ENCODE measurements at places on chromosomes 3 and 15.

DNA sequence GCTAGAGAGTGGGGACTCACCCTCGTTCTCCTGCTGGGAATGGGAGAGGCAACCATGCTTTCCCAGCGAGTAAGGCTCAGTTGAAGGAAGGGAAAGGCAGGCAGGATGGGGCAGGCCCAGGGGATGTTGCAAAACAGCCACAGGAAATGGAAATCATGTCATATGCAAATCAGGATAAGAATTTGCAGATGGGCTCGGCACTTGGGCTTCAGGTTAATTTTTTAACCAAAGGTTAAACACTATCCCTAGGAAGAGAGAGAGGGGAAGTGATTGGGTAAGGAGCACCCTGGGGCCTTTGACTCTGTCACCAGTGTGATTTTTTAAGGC, 14.6 kb upstream of the PLA2G4E start:
- no peak for DNase-seq

- no peak for DNase-seq
Measured at GRCh38 chr3:42489116-42489936, 13.1 kb upstream of the VIPR1 start.

GRCh38 chr15:41603941-41604911, 45.2 kb downstream of the TYRO3 start:
- DNase-seq, result peak; percentile 54

GRCh38 chr3:33915796-33916546, 117.5 kb downstream of the PDCD6IP start:
- DNase-seq, result peak; percentile 5

DNA sequence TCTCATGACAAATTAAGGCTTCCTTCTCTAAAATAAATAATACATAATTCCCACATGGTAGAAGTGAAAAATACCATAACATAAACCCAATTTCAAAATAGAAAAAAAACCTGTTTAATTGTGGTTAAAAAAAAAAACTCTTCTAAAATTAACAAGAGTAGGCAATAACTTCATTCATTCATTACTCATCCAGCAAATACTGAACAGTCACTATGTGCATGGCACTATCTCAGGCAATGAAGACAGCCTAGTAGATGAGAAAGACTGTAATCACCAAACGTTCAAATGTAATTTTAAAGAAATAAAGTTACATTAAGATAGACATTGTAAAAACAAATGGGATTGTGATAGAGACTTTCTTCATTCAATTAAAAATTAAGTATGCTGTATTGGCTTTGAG, 43.4 kb downstream of the TFDP2 start:
- no peak for DNase-seq

GRCh38 chr3:105837143-105837740, 31.6 kb downstream of the CBLB start:
- no peak for DNase-seq

DNA sequence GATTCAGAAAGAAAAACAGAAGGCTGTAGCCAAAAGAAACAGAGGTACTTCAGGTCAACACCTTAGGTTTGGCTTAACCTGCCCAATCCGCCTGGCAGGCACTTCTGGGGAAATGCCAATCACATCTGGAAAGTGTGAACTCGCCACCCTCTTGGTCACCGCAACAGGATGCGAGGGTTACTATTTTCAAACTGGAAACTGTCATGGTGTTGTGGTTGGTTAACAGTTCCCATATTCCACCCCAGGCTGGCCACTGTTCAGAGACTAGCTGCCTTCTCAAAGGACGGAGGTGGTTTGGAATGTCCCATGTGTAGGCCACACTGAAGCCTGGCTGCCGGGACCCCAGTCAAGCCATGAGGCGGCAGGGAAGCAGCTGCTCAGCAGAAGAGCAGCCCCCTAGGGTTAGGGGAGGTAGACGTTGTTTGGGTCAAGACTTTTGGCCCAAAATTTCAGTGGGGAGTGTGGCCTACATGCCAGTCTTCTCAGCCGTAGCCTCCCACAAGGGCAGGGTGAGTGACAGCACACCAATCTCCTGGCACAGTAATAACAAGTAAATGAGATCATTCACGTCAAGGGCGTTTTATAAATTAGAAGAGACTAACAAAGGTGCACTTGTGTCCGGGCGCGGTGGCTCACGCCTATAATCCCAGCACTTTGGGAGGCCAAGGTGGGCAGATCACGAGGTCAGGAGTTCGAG, 54.6 kb downstream of the UMPS start:
- no peak for DNase-seq

DNA sequence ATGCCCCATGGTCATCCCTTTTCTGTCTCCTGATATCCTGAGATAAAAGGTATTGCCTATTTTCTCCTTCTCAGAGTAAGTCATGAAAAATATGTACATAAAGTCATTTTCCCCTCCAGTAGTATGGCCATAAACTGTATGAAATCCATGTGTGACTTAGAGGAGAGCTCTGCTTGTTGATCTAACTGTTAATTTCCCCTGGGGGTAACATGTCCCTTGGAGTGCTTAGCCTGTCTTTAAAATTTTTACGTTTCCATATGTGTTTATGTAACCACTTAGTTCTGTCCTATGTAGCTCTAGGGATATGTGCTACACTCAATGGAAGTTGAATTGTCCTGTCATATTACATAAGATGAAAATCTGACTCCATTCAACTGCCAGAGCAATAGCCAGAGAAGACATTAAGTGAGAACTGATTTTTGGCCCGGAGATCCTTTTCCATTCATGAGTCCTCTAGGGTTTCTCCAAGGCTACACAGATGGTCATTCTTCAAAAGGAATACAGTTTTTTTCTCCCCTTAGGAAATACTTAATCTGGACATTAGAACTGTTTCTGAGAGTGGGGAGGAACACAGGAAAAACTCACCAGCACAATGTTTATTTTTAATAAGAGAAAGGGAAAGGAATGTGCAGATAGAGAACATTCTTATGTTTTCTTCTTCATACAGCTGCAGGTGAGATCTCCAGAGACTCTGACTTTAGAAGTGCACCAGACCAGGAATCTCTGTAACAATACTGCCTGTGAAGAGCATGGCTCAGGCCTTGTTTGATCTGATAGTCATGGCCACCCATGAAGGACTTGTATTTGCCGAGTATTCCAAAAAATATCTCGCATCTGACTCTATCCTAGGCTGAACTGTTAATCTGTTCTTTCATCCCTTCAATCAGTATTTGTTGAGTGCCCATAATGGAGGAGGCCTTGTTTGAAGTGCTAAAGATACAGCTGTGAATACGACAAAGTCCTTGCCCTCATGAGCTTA, 29.8 kb upstream of the CLRN1 start:
- DNase-seq, result no peak

DNA sequence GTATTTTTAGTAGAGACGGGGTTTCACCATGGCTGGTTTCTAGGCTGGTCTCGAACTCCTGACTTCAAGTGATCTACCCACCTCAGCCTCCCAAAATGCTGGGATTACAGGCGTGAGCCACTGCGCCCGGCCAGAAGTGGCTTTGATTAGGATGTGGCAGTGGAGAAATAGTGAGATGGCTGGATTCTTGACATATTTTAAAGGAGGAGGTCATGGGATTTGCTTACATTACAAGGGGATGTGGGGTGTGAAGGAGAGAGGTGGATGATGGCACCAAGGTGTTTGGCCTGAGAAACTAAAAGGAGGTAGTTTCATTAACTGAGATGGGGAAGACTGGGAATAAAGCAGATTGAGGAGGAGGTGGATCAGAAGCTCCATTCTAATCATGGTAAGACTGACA, 15.0 kb upstream of the LTF start:
- no peak for DNase-seq

- DNase-seq, result no peak
Measured at GRCh38 chr15:40241269-40242212, 2.7 kb downstream of the PAK6 start.

DNA sequence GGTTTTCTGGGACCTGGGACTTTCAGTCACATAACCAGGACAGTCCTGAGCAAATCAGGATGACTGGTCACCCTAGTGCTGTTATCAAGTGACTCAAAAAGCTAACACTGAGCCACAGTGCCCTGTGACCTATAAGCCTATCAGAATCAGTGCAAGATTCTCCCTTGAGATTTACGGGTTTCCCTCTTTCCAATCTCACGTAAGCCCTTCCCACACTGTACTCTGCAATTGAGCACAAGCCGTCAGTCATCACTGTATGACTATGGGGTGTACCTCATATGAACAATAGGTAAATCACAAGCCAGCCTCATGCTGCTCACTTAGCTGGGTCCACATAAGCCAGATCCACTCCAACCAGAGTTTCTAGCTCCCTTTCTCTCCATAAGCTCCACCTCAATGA, 21.0 kb upstream of the CLDN18 start:
- no peak for DNase-seq

DNA sequence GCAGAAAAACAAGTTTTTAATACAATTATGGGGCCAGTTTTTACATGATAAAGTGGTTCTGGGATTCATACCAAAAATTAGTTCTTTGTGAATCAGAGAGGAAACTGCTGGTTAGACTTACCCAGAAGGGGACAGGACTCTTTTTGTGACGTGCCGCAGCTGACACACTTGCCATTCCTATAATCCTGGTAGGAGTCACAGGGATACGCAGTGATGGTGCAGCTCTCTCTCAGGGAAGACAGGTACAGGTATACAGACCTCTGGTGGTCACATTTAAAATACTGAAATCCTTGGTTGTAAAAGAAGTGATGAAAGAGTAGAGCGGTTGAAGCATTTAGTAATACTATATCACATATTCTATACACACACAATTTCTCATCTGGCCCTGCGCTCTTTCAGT, 20.2 kb upstream of the TMEM41A start:
- DNase-seq, result no peak

DNA sequence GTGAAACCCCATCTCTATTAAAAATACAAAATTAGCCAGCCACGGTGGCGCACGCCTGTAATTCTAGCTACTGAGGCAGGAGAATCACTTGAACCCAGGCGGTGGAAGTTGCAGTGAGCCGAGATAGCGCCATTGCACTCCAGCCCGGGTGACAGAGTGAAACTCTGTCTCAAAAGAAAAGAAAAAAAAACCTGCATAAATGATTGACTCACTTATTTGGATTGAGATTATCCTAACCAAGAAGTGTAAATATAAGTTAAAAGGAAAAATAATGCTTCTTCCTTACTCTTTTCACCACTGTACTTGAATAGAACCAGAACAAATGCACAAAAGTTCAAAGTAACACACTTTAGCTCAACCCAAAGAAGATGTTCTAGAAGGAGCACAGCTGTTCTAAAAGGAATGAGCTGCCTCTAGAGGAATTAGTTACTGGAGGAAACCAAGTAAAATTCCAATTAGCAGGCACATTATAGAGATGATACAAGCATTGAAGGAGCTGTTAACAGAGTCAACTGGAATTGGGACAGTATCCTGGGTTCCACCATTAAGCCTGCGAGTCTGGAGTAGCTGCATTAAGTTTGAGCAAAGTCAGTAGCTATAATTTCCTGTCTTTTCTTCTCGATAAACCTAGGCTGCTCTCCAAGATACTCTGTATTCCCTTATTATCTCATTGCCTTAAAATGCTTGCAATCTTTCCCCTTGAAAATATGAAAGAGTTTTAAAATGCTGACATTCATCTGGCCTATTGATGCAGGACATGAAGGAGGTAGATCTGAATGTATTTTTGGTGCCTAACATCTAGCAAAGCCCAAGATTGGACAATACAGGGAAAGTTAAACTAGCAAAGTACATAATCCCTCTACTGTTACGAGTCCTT, 9.5 kb downstream of the MTHFS start:
- no peak for DNase-seq

Measured in H1 (cell line).